Fibroblast of the aortic adventitia (primary cell): ENCODE measurements at places on chromosomes 7 and 10.

DNA sequence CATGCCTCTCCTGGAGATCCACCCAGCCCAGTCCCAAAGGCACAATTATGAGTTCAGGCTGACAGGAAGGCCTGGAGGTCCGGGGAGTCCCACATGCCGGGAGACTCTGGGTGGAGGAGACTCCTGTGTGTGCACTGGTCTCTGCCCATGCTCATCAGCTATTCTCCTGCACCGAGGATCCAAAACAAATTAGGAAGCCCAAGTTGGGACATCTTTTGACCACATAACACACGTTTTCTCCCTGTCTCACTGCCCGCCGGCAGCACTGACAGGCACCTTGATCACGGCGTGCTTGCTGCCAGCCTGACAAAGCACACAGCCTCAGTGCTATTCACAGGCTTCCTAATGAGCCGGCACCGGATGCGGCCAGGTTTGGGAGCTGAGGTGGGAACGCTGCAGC lies 412.7 kb downstream of the PTPRN2 start:
- no peak for DNase-seq

GRCh38 chr10:51227897-51228713 lies 153.8 kb downstream of the PRKG1 start:
- no peak for DNase-seq

- no peak for DNase-seq
Measured at GRCh38 chr7:127910670-127911069, 120.6 kb downstream of the LRRC4 start.

GRCh38 chr7:128831178-128831993 lies 1.2 kb downstream of the FLNC start:
- peak; percentile 69 for DNase-seq

GRCh38 chr7:4054158-4054557 lies 627.9 kb upstream of the FOXK1 start:
- no peak for DNase-seq

GRCh38 chr10:84076540-84077195 lies 62.6 kb upstream of the GHITM start:
- DNase-seq = peak; percentile 36

DNA sequence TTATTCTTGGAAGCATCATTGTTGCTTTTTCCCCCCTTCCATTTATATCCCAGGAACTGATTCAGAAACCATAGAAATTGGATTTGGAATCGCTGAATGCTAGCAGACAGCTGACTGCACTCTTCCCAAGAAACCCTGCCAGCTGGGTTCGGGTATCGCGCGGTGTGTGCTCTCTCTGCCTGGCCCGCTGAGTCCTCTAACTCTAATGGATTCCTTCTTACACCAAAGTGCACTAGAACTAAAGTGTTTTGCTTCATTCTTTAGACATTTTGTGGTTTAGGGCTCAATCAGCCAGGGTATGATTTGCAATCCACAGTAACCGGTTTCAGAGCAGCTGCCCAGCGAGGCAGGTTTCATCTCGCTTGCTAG lies 92.2 kb downstream of the EGFR start:
- peak; percentile 85 for DNase-seq

GRCh38 chr7:1623810-1624209 lies 46.3 kb upstream of the ELFN1 start:
- DNase-seq = no peak

- DNase-seq = peak; percentile 26
Measured at GRCh38 chr10:14684354-14684753, 90.3 kb downstream of the FAM107B start.

DNA sequence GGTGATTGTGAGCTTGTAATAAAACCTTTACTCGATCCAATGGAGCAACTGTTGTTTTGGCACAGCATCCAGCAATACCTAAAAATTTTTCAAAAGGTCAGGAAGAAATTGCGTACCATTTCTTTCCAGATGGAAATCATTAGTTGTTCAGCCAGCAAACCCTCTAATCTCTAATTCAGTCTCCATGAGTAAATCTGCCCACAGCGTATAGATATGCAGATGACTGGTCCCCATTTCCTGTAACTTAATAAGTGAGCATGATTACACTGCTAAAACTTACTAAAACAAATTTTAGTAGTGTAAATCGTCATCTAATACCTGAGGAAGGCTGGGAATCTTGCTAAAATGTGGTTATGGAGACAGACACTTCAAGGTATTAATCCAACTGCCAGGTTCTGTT lies 10.6 kb downstream of the SLC25A16 start:
- peak; percentile 87 for DNase-seq

- DNase-seq = no peak
Measured at GRCh38 chr10:86963341-86963919, 4.9 kb upstream of the ADIRF start.

DNA sequence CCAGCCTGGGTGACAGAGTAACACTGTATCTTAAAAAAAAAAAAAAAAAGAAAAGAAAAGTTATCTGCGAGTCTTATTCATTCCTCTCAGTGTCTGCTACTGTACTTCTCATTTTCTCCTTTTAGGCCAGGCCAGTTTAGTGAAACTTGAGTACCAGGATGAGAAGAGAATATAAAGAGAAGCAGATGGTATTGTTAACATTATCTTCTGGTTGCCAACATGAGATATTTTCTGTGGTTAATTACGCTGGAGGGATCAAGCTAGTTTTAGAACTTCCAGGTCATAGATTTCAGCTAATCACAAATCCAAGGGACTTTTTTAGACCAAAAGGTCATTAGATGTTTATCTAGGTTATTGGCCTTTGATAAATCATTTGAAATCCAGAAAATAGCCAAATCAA lies 252.6 kb upstream of the SMIM30 start:
- DNase-seq = no peak

GRCh38 chr7:3399858-3400257 lies 98.8 kb downstream of the SDK1 start:
- DNase-seq = peak; percentile 9

DNA sequence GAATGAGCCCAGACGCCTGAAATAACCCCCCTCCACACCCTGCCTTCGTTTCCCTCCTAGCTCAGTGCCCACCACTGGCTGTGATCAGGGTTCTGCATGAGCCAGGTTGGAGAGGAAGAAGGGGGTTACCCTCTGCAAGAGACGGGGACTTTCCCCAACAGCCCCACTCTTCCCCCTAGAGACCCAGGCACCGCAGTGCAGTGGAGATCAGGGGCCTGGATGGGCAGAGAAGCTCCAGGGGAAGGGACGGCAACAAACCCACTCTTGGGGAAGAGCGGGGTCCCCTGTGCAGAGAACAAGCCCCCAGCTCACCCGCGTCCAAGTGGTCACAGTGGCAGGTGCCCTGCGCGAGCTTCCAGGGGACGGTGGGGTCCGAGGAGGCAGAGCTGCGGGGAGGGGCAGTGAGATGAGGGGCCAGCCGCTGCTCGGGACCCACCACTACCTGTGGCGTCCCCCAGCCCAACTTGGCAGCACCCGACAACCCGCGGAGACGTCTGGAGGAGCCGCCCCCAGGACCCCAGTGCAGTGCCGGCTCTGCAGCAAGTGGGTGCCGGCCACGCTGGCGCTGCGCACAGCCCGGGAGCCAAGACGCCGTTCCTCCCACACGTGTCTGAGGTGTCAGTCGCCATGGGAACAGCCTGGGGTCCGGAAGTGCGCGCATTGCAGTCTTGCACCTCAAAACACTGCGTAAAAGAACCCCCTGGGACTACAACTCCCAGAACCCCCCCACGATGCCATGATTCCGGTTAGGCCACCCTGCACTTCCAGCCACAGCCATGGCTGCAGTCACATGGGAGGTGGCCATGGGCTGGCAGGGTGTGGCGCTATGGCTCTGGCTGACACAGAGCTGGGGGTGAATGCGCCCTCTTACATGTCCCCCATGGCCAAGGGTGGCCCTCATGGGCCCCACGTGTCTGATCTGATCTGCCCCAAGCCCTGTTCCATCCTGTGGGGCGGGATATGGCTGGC lies 45.8 kb upstream of the WIPI2 start:
- peak; percentile 1 for DNase-seq

DNA sequence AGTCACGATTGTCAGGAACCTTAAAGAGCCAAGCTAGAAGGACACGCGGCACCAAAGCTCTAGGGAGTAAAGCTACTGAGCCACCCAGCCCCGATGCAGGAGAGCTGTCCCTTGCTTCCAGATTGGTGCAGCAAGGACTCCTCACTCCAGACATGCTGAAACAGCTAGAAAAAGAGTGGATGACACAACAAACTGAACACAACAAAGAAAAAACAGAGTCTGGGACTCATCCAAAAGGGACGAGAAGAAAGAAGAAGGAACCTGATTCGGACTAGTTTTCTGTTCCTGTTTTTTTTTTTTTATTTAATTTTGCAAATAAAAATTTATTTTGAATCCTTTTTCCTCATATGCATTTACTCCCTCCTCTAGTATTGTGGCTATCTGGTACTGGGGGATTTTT lies 11.4 kb upstream of the HKDC1 start:
- DNase-seq = no peak

DNA sequence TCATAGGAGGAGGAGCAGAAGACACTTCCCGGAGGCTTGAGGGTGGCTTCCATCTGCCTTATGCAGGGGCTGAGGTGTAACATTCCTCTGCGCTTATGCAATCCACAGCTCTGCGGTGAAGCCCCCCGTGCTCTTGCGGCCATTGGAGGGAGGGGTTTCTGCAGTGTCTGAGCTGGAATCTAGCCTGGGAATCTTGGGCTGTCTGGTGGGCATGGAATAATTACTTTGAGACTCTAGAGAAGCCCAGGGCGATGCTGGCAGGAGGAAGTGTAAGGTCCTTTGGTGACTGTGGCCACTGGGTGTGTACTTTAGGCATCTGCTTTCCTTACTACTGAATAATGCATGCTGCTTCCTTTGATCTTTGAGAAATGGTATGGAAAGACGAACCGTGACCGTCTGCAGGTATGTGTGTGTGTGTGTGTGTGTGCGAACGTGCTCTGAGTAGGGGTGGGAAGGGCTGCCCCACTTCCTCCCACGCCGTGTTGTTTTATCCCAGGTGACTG lies 181.0 kb downstream of the PRPF18 start:
- no peak for DNase-seq

GRCh38 chr10:61271127-61271780 lies 181.9 kb downstream of the TMEM26 start:
- DNase-seq = peak; percentile 62

GRCh38 chr10:52318136-52318701 lies 4.1 kb downstream of the DKK1 start:
- DNase-seq = peak; percentile 58

DNA sequence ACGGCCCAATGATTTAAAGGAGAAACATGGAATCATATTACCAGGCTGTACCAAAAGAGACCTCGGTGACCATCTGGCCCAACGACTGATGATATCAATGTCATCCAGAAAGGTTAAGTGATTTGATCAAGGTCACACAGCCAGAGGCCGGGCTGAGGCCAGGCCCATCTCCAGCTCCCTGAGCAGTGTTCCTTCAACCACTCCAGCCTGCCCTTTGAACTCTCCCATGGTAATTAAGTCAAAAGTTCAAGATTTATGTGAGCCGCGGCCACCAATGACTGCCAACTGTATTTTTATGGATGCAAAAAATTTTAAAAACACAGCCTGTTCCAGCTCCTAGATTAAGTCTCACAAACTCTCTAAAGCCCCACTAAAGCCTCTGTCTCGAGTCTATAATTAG lies 41.8 kb downstream of the FGFR2 start:
- DNase-seq = no peak

GRCh38 chr10:61682323-61682722 lies 19.6 kb downstream of the CABCOCO1 start:
- no peak for DNase-seq

DNA sequence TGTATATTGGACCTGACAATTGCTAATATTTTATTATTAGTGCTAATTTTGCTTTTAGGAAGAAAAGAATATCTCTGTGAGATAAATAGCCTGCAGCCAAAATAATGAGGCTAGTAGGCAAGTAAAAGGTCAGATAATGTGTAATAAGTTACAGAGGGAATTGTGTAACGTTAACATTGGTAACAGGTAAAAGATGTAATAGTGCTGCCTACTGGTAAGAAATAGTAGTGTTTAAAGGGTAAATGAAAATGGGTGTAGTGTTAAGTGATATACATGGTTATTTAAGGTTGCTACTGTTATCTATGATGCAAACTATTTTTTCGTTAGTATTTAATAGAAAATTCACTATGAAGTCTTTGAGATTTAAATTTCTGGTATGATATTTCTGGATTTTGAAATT lies 9.2 kb upstream of the FOXP2 start:
- DNase-seq = peak; percentile 49

GRCh38 chr7:27116031-27116961 lies 13.8 kb upstream of the HOXA2 start:
- DNase-seq = peak; percentile 39

GRCh38 chr10:116452338-116452720 lies 24.7 kb downstream of the PNLIPRP3 start:
- no peak for DNase-seq

GRCh38 chr10:72037811-72038210 lies 50.5 kb downstream of the SPOCK2 start:
- no peak for DNase-seq

DNA sequence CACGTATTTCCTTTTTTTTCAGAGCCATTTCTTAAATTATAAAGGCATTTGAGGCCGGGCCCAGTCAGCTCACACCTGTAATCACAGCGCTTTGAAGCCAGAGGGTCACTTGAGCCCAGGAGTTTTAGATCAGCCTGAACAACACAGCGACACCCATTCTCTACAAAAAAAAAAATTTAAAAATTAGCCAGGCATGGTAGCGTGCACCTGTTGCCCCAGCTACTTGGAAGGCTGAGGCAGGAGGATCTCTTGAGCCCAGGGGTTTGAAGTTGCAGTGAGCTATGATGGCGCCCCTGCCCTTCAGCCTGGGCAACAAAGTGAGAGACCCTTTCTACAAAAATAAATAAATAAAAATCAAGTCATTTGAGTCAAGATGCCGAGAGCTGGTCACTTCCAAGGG lies 3.0 kb downstream of the TMEM130 start:
- no peak for DNase-seq

- no peak for DNase-seq
Measured at GRCh38 chr10:8817299-8817698, 762.8 kb downstream of the GATA3 start.

DNA sequence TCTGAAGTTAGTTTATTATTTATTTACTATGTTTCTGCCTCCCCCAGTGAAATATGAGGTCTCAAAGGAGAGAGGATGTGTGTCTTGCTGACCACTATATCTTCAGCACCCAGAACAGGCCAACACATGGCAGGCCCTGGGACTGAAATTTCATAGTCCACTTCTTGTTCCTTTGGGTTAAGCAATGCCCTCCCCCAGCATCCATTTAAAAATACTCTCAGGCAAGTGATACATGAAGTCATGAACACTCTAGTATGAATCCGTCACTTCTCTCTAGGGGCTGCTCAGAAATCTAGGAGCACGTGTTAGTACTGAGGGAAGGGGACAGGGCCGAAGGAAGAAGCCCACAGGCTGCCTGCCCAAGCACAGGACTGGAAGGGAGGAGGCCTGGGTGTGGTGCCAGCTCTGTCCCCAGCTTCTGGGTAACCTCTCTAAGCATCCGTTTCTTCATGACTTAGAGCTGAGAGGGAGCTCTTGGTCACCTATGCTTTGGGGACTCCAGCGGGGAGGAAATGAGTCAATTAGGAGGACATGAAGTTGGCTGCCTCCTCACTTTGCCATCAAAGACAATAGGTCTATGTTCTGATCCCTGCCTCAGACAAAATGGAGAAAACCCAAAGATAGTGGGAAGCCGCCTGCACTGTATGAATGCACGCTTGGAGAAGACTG lies 119.2 kb downstream of the KCNMA1 start:
- DNase-seq = no peak

- no peak for DNase-seq
Measured at GRCh38 chr7:55501611-55502010, 70.7 kb downstream of the VOPP1 start.

- no peak for DNase-seq
Measured at GRCh38 chr7:99199226-99199625, 8.7 kb downstream of the KPNA7 start.
